ENCODE measurements at places on chromosomes 2 and 18.

- no peak for DNase-seq
These were observed 16.4 kb upstream of the IL1R1 start for GRCh38 chr2:102126169-102126568.

GRCh38 chr2:6113786-6114185 is 421.6 kb downstream of the SOX11 start:
- no peak for DNase-seq

DNA sequence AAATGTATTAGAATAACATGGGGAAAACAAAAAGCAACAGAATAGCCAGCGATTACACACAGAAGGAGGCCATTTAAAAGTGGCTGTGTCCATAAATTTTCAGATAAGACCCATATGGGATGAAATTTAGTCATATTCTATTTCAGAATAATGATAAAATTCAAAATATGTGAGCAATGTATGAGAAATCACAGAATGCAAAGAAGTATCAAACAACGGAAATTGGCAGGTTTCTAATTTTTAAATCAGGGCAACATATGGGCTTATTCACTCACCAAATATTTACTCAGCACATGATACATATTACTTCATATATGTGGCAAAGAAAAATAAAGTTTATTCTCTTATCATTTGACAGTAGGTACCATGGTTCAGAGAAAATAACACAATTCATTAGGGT is 208.5 kb downstream of the GRB14 start:
- DNase-seq, result no peak

DNA sequence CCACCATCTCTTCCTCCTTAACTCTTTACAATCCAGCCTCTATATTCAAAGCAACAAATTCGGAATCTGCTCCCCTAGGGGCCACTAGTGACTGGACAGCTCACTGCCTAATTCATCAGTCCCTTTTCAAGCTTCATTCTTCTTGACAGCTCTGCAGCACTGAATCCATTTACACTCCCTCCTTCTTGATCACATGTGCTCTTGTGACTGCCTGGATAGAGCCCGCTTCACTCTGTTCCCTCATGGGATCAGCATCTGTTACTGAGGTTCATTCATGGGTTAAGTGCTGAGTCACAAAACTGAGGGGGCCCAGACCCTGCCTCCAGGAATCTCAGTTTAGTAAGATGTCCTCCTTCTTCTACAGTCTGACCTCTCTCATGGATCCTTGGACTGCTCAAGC is 81.5 kb downstream of the CYRIA start:
- no peak for DNase-seq

- DNase-seq, result no peak
These were observed 53.3 kb upstream of the COL5A2 start for GRCh38 chr2:189232759-189233406.

DNA sequence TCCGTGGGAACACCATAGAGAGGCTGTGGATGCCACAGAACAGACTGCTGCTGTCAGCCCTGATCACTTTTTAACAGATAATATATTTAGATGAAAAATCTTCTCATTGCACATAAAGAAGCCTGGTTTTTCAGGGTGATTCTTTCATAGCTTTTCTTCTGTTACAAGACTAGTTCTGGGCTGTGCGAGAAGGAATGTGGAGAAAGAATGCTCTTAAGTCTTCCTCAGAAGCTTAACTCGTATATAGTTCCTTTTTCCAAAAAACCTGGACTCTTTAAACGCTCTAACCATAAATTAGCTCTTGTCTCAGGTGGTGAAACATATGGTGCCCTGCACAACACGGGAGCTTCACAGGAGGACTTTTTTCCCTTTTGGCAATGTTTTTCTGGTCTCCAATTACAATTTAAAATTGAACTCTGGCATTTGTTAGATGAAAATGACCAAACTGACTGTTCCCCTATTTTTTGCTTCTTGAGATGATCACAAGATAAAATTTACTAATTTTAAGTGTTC is 125.9 kb upstream of the SMAD7 start:
- no peak for DNase-seq

- DNase-seq, result no peak
These were observed 12.1 kb downstream of the ANKRD23 start for GRCh38 chr2:96831679-96832078.

DNA sequence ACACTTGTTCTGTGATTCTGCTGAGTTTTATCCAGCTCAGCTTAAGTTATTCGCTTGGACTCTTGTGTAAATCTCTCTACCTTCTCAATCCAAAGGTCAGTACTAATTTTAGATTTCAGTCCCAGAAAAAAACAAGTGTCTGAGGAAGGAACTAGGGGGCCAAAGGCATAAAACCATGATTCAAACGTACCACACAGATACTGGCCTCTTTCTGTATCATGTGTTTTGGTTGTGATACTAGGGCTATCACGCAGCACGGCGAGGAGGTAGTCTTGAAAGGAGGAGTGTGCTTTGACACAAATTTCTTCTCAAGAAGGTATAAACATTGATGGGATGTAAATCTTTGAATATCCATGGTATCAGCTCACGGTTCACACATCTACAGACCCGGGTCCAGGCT is 8.3 kb downstream of the SERPINE2 start:
- DNase-seq, result no peak

- DNase-seq, result no peak
These were observed 137.6 kb downstream of the MYO1B start for GRCh38 chr2:191382801-191383200.

Measured in CD4-positive, alpha-beta T cell treated with Interleukin-21 for 1 hour (primary cell).